Activated naive CD4-positive, alpha-beta T cell treated with anti-CD3 and anti-CD28 coated beads, Interleukin-2, amount 50 U/mL, for 16 hours (primary cell): ENCODE measurements at places on chromosomes 3 and 15.

DNA sequence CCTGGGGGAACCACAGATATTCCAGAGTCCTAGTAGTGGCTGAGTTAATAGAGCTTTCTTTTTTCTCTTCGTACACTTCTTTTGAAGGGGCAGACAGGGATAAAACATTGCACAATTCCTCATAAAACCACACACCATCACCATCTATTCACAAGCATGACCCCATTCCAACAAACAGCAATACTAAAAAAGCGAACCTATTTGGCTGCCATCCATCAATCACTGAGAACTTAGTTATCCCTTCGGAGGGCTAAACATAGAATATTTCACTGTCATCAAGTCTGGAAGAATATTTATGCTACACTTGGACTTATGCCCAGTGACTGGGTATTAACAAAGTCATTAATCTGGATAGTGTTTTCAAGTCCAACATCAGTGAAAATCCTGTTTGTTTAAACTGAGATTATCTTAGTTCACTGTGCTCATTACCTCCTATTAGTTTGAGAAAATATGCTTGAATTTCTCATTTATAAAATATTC, 80.3 kb upstream of the PRTG start:
- DNase-seq: no peak

DNA sequence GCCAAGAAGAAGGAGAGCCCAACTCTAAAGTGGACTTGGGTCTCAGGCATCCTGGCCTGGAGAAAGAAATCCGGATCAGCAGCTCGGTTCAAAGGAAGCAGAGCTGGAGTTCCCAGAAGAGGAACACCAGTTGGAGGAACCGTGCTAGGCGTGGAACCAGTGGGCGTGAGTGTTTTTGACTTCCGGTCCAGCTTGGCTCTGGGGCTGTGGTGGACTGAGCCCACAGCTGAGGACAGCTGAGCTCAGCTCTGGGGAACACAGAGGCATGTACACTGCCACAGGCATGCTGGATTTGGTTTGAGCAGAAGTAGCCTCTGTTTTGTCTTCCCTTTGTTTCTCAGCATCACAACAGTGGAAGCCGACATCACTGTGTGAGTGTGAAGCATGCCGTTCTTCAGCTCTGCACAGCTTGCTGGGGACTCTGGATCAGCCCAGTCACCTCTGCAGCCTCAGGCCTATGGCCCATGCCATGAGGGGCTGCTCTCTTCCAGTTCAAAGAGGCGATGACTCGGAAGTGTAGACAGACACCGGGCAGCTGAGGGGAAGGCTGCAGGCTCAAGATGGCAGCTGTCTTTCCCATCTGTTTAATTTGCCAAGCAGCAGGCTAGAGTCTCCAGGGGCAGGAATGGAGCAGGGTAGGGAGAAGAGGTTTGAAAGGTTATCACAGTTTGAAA, 185.8 kb upstream of the UBE3A start:
- no peak for DNase-seq

GRCh38 chr3:155230382-155230781, 63.1 kb downstream of the STRIT1 start:
- DNase-seq: no peak

GRCh38 chr15:36722555-36722954, 143.1 kb downstream of the CDIN1 start:
- no peak for DNase-seq

- DNase-seq: no peak
Measured at GRCh38 chr3:2544212-2544611, 445.5 kb downstream of the CNTN4 start.

DNA sequence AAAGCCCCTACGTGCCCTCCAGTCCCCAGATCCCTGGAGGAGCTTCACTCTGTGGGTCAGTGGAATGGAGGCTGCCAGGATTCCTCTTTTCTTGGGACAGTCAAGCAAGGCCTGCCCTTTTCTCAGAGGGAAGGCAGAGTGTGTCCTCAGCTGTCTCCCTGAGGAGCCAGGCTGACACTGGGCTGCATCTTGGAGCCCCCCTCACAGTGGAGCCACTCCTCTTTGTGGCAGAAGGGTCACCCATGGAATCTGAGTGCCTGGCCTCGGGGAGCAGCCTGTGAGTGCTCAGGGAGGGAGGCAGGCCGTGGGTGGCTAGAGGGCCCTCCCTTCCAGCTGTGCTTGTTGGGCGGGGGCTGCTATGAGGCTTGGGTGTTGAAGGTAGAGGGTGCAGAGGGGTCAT, 41.2 kb downstream of the BOC start:
- DNase-seq: no peak

DNA sequence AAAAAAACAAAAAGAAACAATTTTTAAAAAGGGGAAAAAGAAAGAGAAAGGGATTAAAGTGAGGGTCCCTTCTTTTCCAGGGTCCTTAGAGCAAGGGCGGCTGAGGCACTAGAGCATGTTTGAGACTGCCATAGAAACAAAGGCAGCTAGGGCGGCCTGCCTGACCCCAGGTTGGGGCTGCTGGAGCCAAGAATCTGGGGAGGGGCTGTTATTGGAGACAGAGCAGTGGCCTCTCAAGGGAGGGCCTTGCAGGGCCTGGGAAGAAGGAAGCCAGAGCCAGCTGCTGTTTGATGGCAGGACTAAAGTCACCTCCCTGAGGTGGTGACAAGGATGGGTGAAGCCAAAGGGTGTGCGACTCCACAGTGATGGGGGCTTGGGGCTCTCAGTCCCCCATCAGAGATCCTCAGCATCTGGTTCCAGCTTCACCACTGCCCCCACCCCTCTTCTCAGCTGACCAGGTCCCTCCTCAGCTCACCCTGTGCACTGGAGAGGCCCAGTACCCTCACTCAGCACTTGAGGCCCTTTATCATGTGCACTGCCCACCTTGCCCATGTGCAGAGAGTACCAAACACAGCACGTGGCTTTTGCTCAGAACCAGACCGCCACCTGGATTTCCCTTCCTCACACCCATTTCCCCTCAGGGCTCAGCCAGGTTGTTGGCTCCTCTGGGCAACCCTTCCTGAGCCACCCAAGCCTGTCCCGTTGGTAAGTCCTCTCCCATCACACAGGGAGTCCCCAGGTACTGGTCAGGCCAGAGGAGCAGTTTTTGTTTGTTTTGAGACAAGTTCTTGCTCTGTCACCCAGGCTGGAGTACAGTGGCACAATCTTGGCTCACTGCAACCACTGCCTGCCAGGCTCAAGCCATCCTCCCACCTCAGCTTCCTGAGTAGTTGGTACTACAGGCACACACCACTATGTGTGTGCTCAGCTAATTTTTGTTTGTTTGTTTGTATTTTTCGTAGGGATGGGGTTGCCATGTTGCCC, 1.7 kb downstream of the TMEM89 start:
- DNase-seq: no peak

GRCh38 chr3:197367081-197367780, 68.8 kb upstream of the DLG1 start:
- DNase-seq: no peak

DNA sequence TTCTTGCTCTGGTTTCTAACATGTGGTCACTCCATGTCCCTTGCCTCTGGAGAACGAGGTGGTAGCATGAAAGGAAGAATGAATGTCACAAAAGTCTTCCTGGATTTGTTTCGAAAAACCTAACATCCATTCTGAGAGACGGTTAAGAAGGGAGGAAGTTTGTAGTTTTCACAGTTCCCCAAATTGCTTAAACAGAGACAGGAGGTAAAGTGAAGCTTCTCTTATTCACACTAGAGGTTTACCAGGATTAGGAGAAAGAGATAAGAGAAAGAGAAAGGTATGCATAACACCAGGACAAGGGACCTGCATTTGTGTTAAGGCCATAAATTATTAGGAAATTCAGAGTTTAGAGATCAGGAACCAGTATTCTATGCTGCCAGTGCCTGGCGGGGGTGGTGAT, 228.1 kb downstream of the CPNE4 start:
- DNase-seq: no peak

GRCh38 chr15:42508263-42508690, 12.8 kb downstream of the SNAP23 start:
- DNase-seq: no peak

GRCh38 chr15:68056097-68056865, 2.2 kb downstream of the PIAS1 start:
- no peak for DNase-seq

DNA sequence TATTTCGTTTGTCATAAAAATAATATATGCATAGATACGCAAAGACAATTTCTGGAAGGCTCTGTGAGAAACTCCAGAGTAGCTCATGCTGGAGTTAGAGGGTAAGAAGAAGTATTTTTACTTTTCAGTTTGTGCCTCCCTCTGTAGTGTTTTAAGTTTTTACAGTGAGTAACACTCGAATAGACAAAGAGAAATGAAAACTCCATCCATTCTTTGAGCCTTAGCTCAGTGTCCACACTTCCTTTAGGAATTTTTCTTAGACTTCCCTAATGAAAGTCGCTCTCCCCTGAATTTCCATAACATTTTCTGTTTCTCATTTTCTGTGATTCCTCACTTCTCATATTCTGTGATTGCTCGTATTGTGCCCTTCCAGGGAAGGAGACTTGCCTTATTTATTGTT, 2.1 kb downstream of the BLOC1S6 start:
- no peak for DNase-seq

DNA sequence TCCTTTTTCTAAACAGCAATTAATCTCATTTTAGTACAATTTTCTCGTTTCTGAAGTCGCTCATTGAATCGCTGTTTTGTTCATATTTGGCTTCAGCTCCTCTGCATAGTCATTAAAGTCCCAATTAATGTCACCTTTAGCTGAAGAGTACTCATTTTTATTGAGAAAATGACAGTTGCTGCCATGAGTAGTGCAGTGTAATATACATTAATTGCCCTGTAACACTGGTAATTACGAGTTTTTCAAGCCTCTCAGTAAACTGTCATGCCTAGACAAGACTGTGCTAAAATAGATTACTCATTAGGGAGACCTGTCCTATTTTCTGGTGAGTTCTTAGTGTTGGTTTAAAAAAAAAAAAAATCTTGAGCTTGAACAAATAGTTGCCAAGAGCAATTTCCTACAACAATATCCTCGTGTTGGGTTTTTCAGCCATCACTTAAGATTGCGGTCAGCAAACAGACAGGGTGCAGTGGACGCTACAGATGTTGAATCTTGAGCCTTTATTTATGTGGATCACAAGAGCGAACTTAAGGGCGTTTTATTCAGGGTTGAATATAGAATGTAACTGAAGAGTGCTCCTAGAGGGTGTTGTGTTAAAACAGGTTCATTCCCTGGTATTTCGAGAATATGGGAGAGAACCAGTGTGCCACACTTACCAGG, 176.0 kb downstream of the CDIN1 start:
- DNase-seq: no peak

DNA sequence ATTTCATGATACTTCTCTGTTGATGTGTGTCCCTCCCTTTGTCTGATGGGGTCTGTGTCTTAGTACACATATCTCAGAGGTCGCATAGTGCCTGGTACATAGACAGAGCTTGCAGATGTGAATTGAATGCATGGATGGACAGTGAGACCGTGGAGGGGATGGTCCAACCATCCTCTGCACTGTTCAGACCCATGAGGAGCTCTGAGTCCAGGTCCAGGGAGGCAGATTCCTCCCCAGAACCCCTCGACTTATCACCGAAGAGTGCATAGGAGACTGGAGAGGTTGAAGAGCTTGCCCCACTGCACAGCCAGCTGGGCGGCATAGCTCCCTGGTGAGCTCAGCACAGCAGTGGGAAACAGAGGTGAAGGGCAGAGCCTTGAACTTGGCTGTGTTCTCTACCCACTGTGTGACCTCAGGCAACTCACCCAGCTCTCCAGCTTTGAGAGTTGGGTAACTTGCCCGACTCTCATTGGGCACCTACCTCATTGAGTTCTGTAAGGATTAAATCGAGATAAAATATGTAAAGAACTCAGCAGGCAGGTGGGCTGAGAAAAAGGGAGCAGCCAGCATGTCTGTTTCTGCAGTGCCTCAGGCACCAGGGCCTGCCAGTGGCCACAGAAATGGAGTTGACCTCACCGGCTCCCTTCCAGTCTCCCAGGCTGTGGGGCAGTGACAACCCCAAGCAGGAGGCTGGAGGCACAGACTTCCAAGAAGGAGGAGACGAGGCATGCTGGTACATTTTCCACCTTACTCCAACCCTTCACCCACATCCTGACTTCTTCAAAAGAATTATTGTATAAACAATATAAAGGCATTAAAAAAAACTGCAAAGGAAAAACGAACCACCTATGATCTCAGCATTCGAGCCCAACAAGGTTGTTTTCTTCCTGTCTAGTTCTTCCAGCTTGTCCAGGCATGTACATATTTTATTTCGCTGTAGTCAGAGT, 54.1 kb upstream of the TFRC start:
- no peak for DNase-seq

DNA sequence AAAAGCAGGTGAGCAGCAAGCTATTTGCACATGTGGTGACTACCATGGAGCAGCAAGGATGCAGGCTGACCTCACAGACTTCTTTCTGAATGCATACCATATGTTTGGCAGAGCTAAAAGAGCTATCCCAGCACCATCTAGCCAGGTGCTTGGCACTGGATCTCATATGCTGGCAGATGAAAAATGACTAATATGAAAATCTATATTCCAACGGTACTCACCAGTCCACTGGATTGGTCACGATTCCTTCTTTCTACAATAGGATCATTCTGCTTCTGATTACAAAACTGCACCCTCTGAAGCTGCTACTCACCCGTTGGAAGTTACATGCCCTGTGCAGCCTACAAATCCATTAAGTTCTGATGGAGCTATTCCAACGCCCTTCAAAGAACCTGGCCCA, 714.3 kb upstream of the CFAP20DC start:
- DNase-seq: no peak

DNA sequence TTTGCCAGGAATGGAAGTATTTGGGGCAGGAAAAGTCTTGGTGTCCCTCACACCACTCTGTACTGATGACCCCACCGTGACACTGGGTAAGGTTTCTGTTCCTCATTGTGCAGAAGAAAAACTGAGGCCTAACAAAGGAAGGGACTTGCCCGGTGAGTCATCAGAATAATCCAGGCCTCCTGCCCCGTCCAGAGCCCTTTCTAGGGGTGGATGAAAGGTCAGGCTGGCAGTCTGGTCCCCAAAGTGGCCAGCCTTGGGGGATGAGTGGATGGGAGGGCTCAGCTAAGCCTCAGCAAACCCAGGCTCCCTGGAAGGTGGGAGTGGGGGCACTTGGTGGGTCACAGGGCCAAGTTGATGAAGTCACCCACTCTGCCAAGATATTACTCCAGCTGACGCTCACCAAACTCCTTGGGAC, 2.3 kb upstream of the DNAH1 start:
- DNase-seq: no peak

DNA sequence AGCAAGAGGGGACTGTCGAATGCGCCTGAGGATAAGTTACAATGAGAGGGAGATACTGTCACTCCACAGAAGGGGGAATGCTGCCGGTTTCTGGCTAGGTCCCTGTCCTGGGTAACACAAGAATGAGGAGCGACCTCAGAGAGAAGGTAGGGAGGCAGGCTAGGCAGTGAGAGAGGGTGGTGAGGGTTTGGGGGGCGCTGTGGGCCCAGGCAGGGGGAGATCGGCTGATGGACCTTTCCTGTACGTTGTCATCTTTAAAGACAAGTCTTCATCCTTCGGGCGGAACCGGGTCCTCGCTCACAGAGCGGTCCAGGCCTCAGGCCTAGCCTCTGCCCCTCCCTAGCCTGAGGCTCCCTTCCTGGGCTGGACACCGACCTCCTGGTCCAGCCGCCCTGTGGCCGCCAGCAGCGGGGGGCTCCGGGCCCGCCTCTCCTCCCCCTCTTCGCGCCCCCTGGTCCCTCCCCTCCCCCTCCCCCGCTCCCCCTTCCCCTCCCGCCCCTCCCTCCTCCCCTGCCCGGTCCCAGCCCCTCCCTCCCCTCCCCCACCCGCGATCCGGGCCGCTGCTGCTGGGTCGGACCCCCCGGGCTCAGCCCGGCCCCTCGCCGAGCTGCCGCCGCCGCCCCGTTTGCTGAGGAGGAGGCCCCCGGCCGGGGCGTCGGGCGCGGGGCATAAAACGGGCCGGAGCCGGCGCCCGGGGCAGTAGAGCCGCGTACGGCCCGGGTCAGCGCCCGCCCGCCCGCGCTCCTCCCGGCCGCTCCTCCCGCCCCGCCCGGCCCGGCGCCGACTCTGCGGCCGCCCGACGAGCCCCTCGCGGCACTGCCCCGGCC, at the start of gene CHRD:
Gene CHRD, plus strand, starts transcription at position 697 of the 827 bp plus-strand sequence. CDS start 265 bp downstream, outside the sequence.
- no peak for DNase-seq
